ENCODE measurements at places on chromosomes 12 and 14. TPM values are rescaled to one million over a fixed set of nuclear protein-coding genes. Genes with fewer than 3 reads are reported as not detected.

PIWIL1 gene
- not detected for total RNA-seq

KRT82 gene
- not detected for total RNA-seq

GAS2L3 gene
- total RNA-seq, result 0.55 TPM

TSHR gene
- 0.84 TPM for total RNA-seq

KLRC2 gene
- total RNA-seq, result not detected

METTL1 gene
- total RNA-seq, result 9.9 TPM

IL26 gene
- not detected for total RNA-seq

SLCO1B3 gene
- total RNA-seq, result not detected

LMNTD1 gene
- not detected for total RNA-seq

SMCO2 gene
- total RNA-seq, result not detected

ANO4 gene
- not detected for total RNA-seq

CRACR2A gene
- 34.4 TPM for total RNA-seq

POTEG gene
- total RNA-seq, result not detected

C12orf54 gene
- total RNA-seq, result not detected

OR9K2 gene
- total RNA-seq, result not detected

CCND2 gene
- total RNA-seq, result 150 TPM

SERPINA1 gene
- 0.44 TPM for total RNA-seq

ITGA7 gene
- 2.9 TPM for total RNA-seq

NRIP2 gene
- not detected for total RNA-seq

KRT74 gene
- total RNA-seq, result not detected

PKP2 gene
- 0.86 TPM for total RNA-seq

FOXJ2 gene
- total RNA-seq, result 32.4 TPM

TMEM229B gene
- 35.8 TPM for total RNA-seq

TAS2R8 gene
- total RNA-seq, result not detected

GUCY2C gene
- not detected for total RNA-seq

SLC10A1 gene
- total RNA-seq, result not detected

NOS1 gene
- total RNA-seq, result not detected

ZFP36L1 gene
- total RNA-seq, result 242 TPM

GALNT16 gene
- total RNA-seq, result 0.06 TPM

UNC79 gene
- 0.06 TPM for total RNA-seq

GYS2 gene
- total RNA-seq, result 0.11 TPM

MYF6 gene
- not detected for total RNA-seq

RND1 gene
- total RNA-seq, result 0.89 TPM

ZNF410 gene
- 46.2 TPM for total RNA-seq

TMPRSS12 gene
- total RNA-seq, result not detected

PLEKHG7 gene
- total RNA-seq, result not detected

ZNF268 gene
- total RNA-seq, result 34.9 TPM

ADAM20 gene
- total RNA-seq, result 1.6 TPM

NEMF gene
- 104 TPM for total RNA-seq

TROAP gene
- 0.80 TPM for total RNA-seq

PLEKHG3 gene
- 56.5 TPM for total RNA-seq

MYRFL gene
- not detected for total RNA-seq

C1RL gene
- total RNA-seq, result 30.7 TPM

IGFBP6 gene
- 0.61 TPM for total RNA-seq

UTP20 gene
- total RNA-seq, result 14.6 TPM

OR4E2 gene
- not detected for total RNA-seq

PMCH gene
- not detected for total RNA-seq

HSPB8 gene
- not detected for total RNA-seq

CDK4 gene
- total RNA-seq, result 44.4 TPM

NYNRIN gene
- 0.32 TPM for total RNA-seq

RTL1 gene
- not detected for total RNA-seq

VRTN gene
- not detected for total RNA-seq

KLRD1 gene
- total RNA-seq, result 0.64 TPM

MUCL1 gene
- total RNA-seq, result not detected

DICER1 gene
- 58.8 TPM for total RNA-seq

Measured in CD4-positive, alpha-beta memory T cell (primary cell).